NCI-H1092 (cell line): ENCODE measurements at places on chromosomes 12 and 14.

- DNase-seq: no peak
These were observed 798 bp downstream of the CCDC198 start for GRCh38 chr14:57492859-57493258.

DNA sequence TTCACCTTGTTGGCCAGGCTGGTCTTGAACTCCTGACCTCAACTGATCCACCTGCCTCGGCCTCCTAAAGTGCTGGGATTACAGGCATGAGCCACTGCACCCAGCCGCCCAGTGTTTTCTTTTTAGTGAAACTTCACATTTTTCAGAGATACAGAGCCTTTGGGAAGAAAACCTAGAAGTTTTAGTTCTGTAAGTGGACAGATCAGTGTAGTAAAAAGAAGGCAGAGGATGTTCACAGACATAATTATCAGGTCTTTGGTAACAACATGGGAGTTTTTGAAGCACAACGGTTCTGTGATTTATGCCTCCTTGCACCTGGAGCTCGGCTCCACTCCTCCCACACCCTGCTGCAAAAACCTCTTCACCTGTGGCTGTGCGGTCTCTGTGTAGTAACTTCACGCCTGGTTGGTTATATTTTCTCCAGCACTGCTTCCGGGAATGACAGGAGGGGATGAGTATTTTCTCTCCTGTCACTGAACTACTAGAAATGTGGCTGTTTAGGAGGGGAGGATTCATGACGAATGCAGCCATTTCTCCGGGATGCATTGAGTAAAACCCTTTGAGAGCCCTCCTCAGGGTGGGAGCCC, 67.0 kb downstream of the ARF6 start:
- peak; percentile 69 for DNase-seq

DNA sequence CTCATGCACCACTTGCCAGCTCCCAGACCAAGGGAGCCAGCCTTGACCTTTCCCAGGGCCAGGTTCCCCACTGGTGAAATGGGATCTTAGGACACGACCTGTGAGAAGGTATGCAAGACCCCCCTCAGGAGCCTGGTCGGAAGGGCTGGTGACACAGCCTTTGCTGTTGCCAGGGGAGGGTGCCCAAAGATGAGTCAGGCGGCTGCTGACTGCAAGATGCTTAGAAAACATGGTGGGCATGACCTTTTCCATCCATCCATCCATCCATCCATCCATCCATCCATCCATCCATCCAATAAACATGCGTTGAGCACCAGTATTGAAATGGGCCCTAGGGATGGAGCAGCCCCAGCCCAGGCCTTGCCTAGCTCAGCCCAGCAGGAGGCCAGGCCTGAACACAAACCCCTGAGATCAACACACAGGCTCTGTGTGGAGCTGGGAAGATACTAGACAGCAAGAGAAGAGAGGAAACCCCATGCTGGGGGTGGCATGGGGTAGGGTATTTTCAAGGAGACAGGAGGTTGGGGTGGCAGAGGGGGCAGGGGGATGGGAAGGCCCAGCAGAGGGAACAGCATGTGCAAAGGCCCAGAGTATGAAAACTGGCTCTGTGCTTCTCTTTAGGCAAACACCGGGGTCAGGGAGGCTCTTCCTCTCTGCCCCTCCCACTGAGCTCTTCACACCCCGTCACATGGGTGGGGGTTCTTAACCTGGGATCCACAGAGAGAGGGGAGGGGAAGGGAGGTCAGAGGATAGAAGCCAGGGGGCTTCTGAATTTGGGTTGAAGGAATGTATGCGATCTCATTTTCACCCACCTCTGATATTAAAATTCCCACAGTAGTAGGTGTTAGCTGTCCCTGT, 26.2 kb upstream of the YY1 start:
- no peak for DNase-seq

DNA sequence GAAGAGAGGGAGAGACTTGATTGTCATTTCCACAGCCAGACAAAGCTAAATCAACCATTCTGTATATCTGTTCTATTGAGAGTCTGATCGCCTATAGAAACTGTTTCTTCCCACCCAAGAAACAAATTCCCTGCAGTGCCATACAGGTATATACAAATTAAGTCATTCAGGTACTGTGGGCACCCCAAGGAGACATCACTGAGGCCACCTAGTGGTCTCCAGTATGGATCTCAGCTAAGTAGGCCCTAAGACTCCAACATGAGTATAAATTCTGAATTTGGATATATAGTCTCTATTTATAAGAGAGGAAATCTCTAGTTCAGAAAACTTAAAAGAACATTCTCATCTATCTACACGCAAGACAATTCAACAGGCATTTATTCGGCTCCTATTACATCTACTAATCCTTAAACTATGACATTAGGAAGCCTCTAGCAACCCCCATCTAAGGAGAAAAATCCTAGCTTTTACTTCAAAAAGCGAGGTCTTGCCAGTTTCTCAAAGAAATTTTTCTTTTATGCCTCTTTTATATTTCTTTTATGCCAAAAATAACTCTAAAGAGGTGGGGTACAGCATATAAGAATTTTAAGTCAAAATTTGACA, 62.6 kb downstream of the DCAF5 start:
- peak; percentile 20 for DNase-seq

DNA sequence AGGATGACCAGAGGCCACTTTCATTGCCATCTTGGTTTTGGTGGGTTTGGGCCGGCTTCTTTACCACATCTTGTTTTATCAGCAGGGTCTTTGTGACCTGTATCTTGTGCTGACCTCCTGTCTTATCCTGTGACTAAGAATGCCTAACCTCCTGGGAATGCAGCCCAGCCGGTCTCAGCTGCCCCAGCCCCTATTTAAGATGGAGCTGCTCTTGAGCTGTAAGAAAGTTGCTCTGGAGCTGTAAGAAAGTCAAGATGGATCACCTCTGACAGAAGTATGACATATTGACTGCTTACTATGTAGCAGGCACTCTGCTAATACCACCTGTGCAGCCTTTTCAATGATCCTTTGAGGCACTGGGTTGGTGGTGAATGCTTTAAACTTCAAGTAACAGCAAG, 52.1 kb downstream of the RIN3 start:
- no peak for DNase-seq

- no peak for DNase-seq
These were observed 455.4 kb upstream of the DCN start for GRCh38 chr12:91637789-91638624.

DNA sequence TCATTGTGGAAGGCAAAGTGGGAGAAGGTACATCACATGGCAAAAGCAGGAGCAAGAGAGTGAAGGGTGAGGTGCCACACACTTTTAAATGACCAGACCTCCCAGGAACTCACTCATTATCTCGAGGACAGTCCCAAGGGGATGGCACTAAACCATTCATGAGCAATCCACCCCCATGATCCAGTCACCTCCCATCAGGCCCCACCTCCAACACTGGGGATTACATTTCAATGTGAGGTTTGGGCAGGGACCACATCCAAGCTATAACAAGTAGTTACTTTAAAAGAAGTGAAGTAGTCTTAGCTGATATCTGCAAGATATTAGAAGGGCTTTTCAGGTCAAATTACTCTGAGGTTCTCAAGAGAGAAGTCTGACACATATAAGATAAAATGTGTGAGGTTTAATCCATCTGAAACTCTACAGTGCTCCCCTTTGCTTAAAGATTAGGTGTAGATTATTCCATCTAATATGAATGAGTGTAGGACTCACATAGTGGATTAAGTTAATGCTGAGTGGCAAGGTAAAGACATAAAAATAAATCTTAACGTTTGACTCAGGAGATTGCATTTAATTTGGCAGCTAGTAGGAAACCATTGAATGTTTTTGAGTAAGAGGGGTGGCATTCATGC, 130.8 kb downstream of the TMX1 start:
- no peak for DNase-seq

GRCh38 chr12:110888256-110888991, 32.0 kb downstream of the MYL2 start:
- no peak for DNase-seq

DNA sequence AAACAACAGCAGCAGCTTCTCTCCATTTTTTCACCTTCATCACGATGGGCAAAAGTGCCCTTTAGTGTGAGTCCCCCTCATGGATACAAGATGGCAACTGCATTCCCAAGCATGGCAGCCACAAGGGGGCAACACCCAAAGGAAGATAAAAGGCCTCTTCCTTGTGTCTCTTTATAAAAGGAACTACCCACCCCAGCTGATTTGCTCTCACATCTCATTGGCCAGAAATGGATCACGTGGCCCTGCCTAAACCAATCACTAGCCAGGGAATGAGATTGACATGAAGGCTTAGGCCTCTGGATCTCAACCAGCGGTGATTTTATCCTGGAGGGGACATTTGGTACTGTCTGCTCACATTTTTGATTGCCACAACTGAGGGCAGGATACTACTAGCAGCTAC, 21.9 kb upstream of the IFT81 start:
- DNase-seq: peak; percentile 11

DNA sequence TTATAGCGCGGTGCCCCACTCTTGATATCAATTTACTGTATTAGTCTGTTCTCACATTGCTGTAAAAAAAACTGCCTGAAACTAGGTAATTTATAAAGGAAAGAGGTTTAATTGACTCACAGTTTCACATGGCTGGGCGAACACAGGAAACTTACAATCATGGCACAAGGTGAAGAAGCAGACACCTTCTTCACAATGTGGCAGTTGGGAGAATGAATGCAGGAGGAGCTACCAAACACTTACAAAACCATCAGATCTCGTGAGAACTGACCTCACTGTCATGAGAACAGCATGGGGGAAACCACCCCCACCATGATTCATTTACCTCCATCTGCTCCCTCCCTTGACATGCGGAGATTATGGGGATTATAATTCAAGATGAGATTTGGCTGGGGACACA, 42.3 kb downstream of the FBXO34 start:
- DNase-seq: no peak

DNA sequence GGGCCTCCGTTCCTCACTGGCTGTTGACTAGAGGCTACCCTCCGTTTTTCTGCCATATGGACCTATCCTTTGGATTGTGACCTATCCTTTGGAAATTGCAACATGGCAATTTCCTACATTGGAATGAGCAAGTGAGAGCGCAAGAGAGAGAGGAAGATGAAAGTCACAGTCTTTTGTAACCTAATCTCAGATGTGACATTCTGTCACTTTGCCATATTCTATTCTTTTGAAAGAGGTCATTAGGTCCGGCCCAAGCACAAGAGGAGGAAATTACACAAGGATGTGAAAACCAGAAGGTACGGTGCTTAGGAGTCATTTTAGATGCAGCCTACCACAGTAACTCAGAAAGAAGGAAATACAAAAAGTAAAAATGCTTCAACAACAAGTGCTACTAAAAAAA, 47.3 kb upstream of the SRP54 start:
- no peak for DNase-seq

- no peak for DNase-seq
These were observed 18.1 kb upstream of the SPPL3 start for GRCh38 chr12:120922279-120922678.

- DNase-seq: no peak
These were observed 18.6 kb upstream of the PLEKHG3 start for GRCh38 chr14:64685371-64686281.

DNA sequence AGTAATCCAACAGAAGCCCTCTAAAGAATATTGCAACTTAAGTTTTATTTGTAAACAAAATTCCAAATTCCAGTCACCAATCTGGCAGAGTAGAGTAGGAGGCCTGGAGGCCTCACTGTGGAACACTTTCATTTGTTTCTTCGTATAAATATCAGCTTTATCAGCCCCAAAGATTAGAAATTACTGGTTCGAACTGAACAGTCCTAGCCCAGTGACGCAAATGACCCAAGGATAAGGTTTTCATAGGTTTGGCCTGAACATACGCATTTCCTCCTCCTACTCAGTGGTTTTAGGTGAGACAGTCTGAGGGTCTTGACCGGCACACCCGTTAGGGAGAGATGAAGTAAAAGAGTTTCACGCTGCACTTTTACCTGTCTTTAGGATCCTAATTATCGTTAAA, 1.7 kb downstream of the CDC42BPB start:
- no peak for DNase-seq

DNA sequence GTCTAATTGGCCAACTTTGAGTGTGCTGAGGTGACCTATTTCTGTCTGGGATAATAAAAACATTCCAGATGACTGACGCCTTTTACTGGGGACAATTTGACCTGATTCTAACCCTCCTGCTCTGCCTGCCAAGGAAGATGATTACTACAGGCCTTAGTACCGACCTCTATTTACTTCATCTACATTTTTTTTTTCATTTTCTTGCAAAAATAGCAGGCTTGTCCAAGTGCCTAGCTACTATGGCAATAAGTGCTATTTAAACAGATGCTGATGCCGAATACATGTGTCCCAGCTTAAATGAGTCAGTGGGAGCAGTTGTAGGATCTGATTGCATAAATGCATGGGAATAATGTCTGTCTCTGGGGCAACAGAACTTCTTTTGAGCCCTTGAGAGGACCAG, 254.3 kb downstream of the RGS6 start:
- DNase-seq: no peak

GRCh38 chr14:49898485-49898884, 5.6 kb downstream of the ARF6 start:
- no peak for DNase-seq

DNA sequence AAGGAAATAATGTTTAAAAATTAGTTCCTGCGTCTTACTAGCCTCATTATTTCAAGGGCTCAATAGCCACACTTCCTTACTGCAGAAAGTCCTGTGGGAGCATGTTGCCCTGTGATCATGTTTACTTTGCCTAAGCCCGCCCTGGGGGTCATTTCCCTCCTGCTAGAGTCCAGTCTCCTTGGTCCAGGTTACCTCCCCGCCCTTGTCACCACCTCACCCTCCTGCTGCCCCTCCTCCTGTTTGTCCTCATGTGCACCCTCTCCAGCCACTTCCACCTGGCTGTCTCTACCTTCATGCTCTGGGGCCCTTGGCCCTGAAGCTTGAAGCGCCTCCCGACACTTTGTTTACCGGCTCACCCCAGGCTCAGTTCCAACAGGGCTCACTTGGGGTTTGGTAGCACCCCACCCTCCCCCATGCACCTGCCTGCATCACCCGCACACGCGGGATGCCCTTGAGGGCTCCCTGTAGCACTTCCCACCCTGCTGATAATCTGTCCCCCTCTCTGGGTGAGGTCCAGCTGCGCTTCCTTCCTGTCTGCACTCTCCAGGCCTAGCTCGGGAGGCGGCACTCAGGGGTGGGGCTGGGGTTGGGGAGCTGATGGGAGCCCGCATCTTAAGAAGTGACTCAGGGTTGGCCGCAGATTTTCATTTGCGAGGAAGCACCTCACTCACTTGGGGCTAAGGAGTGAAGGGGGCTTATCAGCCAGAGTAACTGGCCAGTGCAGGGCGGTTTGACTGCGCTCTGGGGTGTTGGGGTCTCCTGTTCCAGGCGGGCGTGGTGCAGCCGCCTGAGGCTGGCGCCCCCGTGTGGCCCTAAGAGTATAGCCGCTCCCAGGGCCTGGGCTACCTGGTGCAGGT, 40.1 kb downstream of the SMIM41 start:
- peak; percentile 36 for DNase-seq

DNA sequence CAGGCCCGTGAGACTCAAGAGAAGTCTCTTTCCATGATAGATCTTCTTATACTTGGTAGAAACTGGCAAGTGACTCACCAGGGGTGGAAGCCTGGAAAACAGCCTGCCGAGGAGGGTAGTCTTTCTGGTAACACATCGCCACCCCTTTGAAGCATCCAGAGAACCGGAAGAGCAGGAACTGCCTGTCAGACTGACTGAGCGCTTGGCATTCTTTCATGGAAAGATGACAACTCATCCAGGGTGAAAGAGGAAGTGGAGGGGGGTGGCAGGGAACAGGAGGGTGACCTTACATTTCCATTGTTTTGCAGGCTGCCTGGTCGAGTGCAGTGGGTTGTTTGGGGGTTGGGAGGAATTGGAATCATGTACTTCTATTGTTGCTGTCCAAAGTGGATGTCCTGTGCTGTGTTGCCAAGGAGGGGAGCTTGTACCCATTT, 34.5 kb downstream of the PRKCH start:
- DNase-seq: no peak
